Mammary epithelial cell (primary cell): ENCODE measurements at places on chromosomes 6 and 20.

GRCh38 chr20:12715371-12715770, 293.4 kb upstream of the SPTLC3 start:
- peak; percentile 86 for DNase-seq

- no peak for DNase-seq
These were observed 296.5 kb upstream of the RUNX2 start for GRCh38 chr6:45031601-45032000.

- DNase-seq = peak; percentile 72
These were observed 38.3 kb downstream of the FAM120B start for GRCh38 chr6:170344631-170345576.

DNA sequence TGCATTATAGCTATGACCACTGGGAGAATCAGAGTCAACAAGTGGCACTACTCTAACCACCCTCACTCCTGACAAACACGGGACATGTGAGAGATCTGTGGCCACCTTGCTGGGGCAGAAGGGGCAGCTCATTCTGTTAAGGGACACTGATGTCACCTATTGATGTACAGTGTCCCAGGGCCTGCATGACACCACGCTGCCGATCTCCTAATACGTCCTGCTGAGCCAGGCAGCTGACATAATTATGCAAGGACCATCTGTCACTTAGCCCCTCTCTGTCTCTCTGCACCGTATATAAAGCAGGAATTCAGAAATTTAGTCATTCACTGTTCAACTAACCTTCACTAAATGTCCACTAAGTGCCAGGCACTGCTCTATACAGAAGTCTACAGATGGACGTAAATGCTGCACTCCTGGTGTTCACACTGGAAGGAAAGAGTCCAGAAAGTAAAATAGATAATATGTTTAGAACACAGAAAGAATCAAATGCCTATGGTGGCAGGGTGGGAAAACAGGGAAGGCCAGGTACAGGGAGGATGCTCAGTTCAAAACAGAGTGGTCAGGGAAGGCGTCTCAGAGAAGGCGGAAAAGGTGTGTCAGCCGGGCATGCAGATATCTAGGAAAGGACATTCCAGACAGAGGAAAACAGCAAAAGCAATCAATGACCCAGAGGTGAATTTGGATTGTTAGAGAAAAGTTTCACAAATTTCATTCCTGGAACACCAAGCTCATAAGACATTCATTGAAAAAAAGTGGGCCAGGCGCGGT, 173.8 kb downstream of the ZNF217 start:
- no peak for DNase-seq

GRCh38 chr20:21534453-21534852, 20.6 kb upstream of the NKX2-2 start:
- DNase-seq = no peak

- DNase-seq = no peak
These were observed 297.8 kb downstream of the TAF4 start for GRCh38 chr20:61767761-61768494.

- DNase-seq = peak; percentile 42
These were observed 3.4 kb upstream of the TBC1D7 start for GRCh38 chr6:13331516-13332348.

- peak; percentile 22 for DNase-seq
These were observed 174.4 kb upstream of the RIN2 start for GRCh38 chr20:19583532-19584175.
